SJSA1 (cell line): ENCODE measurements at places on chromosomes 5 and 9. TPM values are rescaled to one million over a fixed set of nuclear protein-coding genes. Genes with fewer than 3 reads are reported as not detected.

- no peak overlapping the region for H3K27ac ChIP-seq
- no peak overlapping the region for H3K4me3 ChIP-seq
- H3K4me1 ChIP-seq = peaks cover 19% of the 10 kb centered on the region
- DNase-seq = no peak
Observed at GRCh38 chr9:137168904-137169856, 671 bp downstream of the LRRC26 start.

DNA sequence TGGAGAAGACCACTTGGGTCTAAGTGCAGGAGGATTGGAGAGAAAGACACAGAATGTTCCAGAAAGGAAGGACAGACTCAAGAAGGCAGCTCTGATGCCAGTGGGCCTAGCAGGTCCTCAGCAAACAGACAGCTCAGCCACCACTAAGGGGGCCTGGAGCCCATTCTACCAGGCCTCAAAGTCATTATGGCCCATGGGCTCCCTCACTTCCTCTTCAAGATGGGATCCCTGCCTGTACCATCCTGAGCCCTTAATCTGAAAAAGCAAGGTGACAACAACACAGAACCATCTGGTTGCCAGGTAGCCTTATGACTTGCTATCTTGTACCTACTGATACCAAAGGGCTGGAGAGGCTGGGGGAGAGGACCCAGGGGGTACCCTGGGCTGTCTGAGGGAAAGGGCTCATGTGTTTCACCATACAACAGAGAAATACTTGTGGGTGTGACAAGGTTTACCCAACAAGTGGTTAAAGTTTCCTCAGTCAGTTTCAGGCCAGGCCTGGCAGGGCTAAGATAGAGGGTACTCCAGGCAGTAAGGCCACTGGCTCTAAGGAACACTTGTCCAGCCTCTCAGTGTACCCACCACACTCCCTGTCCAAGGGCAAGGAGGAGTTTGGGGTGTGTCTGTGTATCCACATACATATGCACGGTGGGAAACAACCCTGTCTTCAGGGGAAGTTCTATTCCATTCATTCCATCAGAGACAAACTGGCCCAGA is 30.7 kb downstream of the TCF7 start:
- no peaks in the 10 kb centered on the region for H3K27me3 ChIP-seq
- H3K4me1 ChIP-seq = peaks cover 22% of the 10 kb centered on the region
- DNase-seq = peak; percentile 38
- no peak overlapping the region for H3K4me3 ChIP-seq
- peaks cover 96% of the 10 kb centered on the region for H3K36me3 ChIP-seq

ZCCHC7 gene
- total RNA-seq = 5.3 and 12.4 TPM in 2 replicates

DNA sequence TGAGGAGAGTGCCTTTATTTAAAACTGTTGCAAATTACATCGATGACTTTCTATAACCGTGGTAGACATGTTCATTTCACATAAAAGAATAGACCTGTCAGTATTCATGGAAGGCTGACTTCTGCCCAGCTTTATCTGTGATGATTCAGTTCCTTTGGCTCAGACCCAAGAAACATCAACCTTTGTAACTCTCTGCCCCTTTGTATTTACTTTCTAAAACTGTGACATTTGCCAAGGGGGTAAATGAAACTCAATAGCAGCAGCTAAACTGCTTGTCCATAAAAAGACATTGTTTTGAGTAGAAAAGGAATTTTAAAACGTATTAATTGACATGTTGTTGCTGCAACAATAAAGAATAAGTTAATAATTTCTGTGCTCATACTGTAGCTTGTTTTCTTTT is 137.8 kb upstream of the ANKH start:
- no peaks in the 10 kb centered on the region for H3K36me3 ChIP-seq
- H3K4me3 ChIP-seq = no peak overlapping the region
- peaks cover 29% of the 10 kb centered on the region for H3K4me1 ChIP-seq
- peak overlapping the region; percentile 31 for H3K27ac ChIP-seq
- peak; percentile 54 for DNase-seq

DNA sequence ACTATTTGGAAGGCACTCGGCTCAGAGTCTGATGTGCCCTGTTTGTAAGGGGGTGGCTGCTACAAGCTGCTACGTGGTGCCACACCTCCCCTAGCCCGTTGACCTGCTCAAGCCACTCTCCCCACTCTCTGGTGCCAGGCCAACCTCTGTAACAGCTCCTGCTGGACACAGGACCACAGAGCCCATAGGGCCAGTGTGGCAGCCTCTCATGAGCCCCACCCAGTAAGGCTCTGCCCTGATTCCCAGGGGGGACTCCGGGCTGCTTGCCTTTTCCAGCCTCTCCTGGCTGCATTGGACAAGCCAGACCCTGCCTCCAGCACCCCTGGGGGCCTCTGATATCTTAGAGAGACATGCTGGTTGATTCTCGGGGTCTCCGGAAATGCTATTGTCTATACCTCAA is 53.3 kb upstream of the ANGPTL2 start:
- no peak overlapping the region for H3K4me3 ChIP-seq
- H3K4me1 ChIP-seq = peaks cover 23% of the 10 kb centered on the region
- no peaks in the 10 kb centered on the region for H3K36me3 ChIP-seq
- no peaks in the 10 kb centered on the region for H3K27me3 ChIP-seq
- no peak for DNase-seq
- H3K27ac ChIP-seq = no peak overlapping the region

MLANA gene
- total RNA-seq = not detected in 2 replicates

DNA sequence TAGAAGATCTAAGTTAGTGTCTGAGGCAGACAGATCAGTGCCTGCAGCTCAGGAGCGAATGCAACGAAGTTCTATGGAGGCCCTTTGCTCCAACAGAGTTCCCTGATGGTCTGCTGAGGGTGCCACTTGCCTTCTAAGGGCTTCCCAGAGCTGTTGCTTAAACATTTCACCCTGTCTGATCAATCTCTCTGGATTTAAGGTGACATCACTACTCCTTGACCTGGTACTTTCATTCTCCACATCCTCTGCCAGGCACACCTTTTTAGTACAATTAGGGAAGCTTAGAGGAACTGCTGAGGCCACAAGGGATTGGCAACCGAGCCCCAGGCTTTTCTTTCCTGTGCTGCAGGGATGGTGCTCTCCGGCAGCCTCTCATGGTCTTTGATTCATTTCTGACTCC is 94.2 kb upstream of the IFNK start:
- H3K4me3 ChIP-seq = no peak overlapping the region
- no peaks in the 10 kb centered on the region for H3K27me3 ChIP-seq
- H3K36me3 ChIP-seq = no peaks in the 10 kb centered on the region
- DNase-seq = no peak
- no peaks in the 10 kb centered on the region for H3K4me1 ChIP-seq

DNA sequence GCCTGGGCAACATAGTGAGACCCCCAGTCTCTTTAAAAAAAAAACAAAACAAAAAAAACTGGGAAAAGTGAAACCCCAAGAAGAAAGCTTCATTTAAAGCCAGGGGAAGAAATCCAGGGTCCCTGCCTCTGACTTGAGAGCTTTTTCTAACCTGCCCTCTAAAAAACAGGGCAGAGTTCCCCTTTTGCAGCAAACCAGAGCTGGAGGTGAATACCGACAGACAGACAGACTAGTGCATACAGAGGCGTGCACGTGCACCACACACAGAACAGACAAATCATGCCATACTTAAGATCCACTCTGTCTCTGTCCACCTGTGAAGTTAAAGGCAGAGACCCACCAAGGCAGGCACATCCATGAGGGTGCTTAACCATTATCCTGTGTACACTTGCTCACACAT is 11.7 kb upstream of the AQP3 start:
- H3K27me3 ChIP-seq = no peaks in the 10 kb centered on the region
- DNase-seq = no peak
- no peaks in the 10 kb centered on the region for H3K4me1 ChIP-seq

DNA sequence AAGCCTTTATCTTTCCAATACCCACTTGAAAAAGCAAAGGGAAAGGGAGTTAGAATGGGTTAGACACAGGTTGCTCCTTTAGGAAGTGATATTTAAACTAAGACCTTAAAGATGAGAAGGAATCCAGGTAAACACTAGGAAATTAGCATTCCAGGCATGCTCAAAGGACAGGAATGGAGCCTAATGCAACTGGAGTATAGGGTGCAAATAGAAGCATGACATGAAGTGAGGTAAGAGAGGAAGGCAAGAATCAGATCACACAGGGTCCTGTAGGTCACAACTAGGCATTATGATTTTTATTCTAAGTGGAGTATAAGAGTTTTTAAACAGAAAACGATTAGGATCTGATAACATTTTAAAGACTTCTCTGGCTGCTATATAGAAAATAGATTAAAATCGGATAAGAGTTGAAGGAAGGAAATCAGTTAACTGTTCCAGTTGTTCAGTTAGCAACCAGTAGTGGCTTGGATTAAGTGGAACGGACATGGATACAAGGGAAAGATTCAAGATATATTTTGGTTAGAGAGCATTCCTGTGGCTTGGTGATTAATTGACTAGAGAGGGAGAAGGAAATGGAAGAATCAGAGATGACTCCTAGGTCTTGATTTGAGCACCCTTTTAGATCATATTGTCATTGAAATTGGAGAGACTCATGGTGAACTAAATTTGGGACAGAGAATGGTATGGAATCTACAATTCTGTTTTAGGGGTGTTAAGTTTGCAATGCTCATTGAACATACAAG is 95.9 kb downstream of the FBXO4 start:
- no peak overlapping the region for H3K4me3 ChIP-seq
- no peak for DNase-seq
- no peaks in the 10 kb centered on the region for H3K27me3 ChIP-seq
- no peaks in the 10 kb centered on the region for H3K36me3 ChIP-seq
- H3K27ac ChIP-seq = no peak overlapping the region

SLC31A2 gene
- 7.9 and 8.5 TPM in 2 replicates for total RNA-seq

SLC1A1 gene
- total RNA-seq = 1.3 and 3.9 TPM in 2 replicates

- DNase-seq = no peak
- no peaks in the 10 kb centered on the region for H3K36me3 ChIP-seq
- H3K4me1 ChIP-seq = peaks cover 26% of the 10 kb centered on the region
- H3K27me3 ChIP-seq = no peaks in the 10 kb centered on the region
- peak overlapping the region; percentile 46 for H3K27ac ChIP-seq
Observed at GRCh38 chr5:80976985-80977384, 16.8 kb downstream of the RASGRF2 start.

DNA sequence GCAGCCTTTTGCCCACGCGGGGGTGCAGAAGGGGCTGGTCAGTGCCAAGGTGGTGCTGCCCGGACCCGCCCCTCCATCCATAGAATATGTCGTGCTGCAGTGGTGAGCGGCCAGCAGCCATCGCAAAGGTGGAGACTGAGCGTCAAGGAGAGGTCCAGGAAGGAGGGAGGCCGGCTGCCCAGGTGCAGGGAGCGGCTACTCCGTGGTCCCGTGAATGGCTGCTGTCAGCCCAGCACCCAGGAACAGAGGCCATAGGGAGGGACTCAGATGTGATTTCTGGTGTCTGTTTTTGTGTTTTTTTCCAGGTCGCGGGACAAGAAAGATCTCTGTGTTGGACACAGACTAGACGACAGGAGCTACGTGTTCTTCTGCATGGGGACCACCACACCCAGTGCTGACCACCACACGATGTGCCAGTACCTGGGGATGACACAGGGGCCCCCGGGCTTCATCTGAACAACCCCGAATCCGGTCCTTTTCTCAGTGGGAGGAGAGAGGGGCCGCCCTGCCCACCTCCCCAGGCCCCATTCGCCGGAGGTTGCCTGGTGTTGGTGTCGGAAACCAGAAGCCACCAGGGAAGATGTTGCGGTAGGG is 29.0 kb downstream of the PAEP start:
- no peak for DNase-seq
- no peaks in the 10 kb centered on the region for H3K4me1 ChIP-seq
- no peak overlapping the region for H3K27ac ChIP-seq
- no peak overlapping the region for H3K4me3 ChIP-seq
- H3K27me3 ChIP-seq = 0 out of 2 replicates have a peak, but pooled peaks cover 11% of the 10 kb centered on the region
- H3K36me3 ChIP-seq = no peaks in the 10 kb centered on the region

DNA sequence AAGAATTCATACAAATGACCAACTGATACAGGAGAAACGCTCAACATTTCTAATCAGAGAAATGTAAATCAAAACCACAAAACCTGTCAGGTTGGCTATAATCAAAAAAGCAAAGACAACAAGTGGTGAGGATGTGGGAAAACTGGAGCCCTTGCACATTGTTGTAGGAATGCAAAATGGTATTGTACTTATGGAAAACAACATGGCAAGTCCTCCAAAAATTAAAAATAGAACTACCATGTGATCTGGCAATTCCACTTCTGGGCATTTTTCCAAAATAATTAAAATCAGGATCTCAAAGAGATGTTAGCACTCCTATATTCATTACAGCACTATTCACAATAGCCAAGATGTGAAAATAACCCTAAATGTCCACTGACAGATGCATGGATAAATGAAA is 76.1 kb downstream of the FNIP1 start:
- H3K4me1 ChIP-seq = no peaks in the 10 kb centered on the region
- no peak for DNase-seq
- H3K4me3 ChIP-seq = no peak overlapping the region
- no peaks in the 10 kb centered on the region for H3K27me3 ChIP-seq

SPINK1 gene
- not detected in 2 replicates for total RNA-seq

MRRF gene
- 21.8 and 26.6 TPM in 2 replicates for total RNA-seq

GRCh38 chr9:137552022-137552768 is 516 bp downstream of the MRPL41 start:
- peak overlapping the region; percentile 83 for H3K4me3 ChIP-seq
- DNase-seq = no peak
- H3K4me1 ChIP-seq = no peaks in the 10 kb centered on the region; the same call in 1 of the 2 replicates
- no peaks in the 10 kb centered on the region for H3K27me3 ChIP-seq

- no peak overlapping the region for H3K4me3 ChIP-seq
- H3K27ac ChIP-seq = no peak overlapping the region
- peaks cover 7% of the 10 kb centered on the region for H3K4me1 ChIP-seq
- no peaks in the 10 kb centered on the region for H3K27me3 ChIP-seq
- no peaks in the 10 kb centered on the region for H3K36me3 ChIP-seq
- DNase-seq = no peak
Observed at GRCh38 chr5:124865603-124866354, 119.3 kb upstream of the ZNF608 start.
